ENCODE measurements at places on chromosomes 13 and 19. TPM values are rescaled to one million over a fixed set of nuclear protein-coding genes. Genes with fewer than 3 reads are reported as not detected.
A peak's percentile ranks its signal among the peaks of the same experiment; 100 is the strongest.

DNA sequence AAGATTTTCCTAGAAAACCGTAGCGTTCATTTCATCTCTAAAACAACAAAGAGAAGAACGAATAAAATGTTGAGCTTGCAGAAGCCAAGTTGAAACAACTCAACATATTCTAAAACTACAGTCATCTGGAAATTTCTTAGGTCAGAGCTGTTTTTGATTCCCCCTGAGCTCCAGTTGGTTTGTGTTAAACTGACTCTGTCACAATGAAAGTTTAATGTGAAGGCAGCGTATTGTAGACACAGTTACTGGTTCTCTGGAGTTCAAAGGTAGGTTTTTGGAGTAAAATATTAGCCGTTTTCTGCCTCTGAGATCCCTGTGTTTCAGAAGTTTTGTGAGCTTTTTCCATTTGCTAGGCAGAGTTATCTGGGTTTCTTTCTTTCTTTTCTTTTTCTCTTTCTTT is 2.2 kb downstream of the ARHGEF7 start:
- peak; percentile 57 for DNase-seq

DNA sequence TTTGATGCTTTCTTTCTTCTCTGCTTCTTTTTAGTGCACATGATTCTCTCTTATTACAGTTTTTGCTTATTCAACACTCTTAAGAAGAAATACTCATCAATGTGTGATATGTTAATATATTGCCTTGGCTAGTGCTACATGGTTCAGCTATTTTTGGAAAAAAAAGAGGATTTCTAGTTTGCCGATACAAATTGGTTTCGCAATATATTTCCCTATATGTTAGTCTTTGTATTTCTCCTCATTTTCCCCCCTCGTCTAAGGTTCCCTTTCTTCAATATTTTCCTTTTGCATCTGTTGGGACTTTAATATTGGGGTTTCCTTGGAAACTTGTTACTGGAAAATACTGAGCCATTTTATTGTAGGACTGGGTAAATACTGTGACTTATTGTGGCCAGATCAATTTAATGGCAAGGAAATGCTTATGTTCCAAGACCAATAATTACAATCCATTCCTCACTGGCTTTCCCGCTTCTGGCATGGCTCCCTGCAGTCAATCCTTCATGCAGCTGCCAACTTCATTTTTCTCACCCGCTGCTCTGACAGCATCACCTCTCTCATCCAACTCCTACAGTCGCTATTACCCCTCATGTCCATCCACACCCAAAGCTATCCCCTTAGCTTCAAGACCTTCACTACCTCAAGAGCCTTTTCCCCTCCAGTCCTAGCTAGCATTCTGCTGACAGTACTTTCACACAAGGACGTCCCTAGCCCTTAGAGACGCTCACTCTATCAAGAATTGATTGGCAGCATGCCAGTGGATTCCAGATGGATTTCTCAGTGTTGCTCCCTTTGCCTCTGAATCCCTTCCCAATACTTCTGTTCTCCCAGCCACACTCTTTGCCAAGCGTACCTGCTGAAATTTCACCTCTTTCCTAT is 280.1 kb upstream of the TMTC4 start:
- DNase-seq: no peak

- no peak for DNase-seq
These were observed 21.5 kb downstream of the CPT1C start for GRCh38 chr19:49712397-49712859.

DNA sequence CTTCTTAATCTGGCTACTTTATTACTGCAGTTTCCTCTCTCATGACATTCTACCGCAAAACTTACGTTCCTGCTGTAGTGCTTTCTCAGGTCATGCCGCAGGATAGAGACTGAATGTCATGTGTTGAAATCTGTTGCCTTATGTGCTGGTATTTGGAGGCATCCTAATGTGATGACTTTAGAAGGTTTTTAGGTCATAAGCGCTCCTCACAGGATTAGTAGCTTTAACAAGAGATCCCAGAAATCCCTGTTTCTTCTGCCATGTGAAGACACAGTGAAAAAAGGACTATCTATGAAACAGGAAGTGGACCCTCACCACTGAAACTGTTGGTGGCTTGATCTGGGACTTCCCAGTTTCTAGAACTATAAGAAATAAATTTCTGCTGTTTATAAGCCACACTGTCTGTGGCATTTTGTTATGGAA is 209.3 kb downstream of the LACC1 start:
- DNase-seq: no peak

- no peak for DNase-seq
These were observed 15.4 kb upstream of the FAM216B start for GRCh38 chr13:42766016-42766415.

- no peak for DNase-seq
These were observed 41.4 kb downstream of the COL4A2 start for GRCh38 chr13:110348309-110349105.

DNA sequence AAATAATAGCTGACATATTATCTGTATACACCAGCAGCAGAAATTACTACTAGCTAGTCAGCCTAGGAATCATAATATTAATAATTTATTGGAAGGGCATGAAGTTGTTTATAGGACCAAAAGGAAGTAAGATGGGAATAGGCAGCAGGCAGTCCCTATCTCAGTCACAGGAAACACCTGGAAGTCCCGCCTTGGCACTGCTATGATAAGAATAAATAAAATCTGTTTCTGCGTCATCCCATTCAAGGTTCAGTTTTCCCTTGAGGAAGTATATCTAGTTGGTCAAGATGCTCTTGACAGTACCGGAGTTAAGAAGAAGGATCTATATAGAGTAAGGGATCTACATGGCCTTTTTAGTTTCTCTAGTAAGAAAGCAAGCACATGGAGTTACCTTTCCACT is 830.8 kb downstream of the DIAPH3 start:
- no peak for DNase-seq

DNA sequence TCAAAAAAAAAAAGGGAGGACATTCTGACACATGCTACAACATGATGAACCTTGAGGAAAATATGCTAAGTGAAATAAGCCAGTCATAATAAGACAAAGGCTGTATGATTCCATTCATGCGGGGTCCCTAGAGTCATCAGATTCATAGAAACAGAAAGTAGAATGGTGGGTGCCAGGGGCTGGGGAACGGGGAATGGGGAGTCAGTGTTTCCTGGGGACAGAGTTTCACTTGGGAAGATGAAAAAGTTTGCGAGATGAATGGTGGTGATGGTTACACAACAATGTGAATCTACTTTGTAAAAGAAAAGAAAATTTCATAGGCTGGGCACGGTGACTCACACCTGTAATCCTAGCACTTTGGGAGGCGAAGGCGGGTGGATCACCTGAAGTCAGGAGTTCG is 6.1 kb upstream of the CLEC4G start:
- DNase-seq: no peak

- DNase-seq: no peak
These were observed 578.5 kb upstream of the PCDH20 start for GRCh38 chr13:61994174-61994573.

- DNase-seq: no peak
These were observed 130.8 kb downstream of the KDM4B start for GRCh38 chr19:5099701-5100221.

DNA sequence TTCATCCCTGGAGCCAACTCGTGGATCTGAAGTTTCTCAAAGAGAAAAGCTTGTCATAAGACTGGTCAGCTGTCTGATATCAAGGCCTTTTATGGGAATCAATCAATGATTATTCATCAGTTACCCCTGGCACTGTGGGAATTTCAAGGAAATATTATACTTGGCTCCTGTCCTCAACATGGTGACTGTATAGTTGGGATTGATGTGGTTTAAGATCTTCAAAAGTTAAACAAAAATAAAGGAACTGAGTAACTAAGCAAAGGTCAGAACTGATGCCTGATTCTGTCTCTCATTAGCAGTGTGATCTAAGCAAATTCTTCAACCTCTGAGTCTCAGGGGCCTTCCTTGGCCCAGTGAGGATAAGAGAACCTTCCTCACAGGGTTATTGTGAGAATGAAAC is 22.2 kb upstream of the SERPINE3 start:
- no peak for DNase-seq

- DNase-seq: no peak
These were observed 6.9 kb upstream of the ZNF580 start for GRCh38 chr19:55633861-55634260.

- DNase-seq: no peak
These were observed 44.2 kb downstream of the ZNF536 start for GRCh38 chr19:30416375-30416774.

DNA sequence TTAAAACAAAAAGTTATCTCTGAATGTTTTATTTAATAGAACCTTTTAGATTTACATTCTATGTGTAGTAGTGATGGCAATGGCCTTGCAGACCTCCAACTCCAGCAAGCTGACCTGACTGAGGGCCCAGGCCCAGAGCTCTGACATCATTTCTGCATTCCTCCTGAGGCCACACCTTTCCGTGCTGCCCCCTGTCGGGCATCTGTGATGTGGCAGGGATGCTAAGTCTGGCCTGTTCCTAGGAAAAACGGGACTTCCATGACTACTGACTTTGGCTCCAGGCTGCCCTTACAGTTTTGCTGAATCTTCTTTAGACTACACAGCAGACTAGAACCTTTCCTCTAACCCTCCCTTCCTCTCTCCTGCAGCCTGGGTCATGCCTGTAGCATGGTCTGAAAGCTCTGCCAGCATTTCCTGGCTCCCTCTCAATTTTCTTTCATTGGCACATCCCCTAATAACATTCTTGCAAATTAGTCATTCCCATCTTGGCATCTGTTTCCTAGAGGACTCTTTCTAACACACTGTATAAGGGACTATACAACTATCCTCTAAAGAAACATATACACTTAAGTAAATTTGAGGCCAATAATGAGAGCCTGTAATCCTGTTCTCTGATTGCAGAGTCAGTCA is 249.1 kb downstream of the GPC5 start:
- no peak for DNase-seq

DNA sequence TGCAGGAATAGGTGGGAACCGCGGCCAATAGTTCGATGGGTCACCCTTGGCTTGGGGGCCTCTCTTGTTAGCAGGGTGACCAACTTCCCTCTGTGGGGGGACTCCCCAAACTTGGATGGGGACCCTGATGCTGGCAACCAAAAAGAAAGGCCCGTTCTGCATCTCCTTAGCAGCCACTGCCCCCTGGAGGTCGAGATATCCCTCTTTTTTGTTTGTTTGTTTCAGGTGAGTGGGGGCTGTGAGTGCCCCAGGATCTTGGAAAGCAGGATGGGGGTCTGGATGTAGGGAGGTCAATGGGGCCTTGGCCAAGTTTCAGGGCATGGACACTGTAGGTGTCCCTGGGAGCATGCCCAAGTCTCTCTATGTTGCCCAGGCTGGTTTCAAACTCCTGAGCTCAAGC is 7.7 kb upstream of the CRTC1 start:
- DNase-seq: no peak

DNA sequence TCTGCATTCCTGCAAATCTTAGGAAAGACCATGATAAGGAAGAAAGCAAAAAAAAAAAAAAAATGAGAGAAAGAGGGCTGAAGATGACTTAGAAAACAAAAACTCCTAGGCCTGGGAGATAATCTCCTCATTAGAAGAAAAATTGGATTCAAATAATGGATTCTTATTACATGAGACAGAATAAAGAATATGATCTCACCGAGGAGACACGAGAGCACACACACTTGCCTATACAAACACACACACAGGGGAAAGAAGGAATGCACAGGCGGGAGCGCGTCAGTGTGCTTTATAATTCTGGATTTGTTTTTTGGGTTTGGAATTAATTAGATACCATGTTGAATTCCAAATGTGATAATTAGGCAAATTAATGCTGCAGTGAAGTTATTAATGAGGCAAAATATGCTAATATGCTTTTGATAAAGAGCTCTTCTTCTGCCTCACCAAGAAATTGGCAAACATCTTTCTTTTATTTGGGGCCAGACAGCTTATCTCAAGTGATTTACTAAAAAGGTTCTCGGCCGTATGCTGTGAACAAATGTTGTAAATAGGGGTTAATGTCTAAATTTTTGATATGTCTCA is 36.1 kb upstream of the PCDH8 start:
- DNase-seq: no peak

DNA sequence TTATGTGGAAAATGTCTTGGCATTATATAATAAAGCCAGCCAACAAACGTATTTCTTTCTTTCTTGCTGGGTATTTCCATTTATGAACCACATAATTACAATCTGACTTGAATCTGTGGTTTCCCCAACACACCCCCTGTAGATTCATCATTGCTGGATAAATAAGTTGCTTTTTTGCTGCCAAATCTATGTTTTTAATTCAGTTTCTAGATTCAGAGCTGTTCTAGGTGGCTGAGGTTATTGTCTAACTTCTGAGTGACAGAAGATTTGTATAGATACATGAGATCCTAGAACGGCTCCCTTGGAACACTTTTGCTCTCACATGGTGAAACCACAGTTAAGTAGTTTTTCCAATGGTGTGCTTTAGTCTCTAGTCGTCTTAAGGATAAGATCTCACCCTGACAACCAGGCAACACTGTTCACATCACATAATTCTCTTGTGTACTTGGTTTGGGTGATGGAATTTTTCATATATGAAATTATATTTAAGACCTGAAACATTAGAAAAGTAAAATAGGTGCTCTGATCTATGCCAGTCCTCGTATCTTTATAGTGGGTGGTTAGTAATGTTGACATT is 239.1 kb downstream of the KLF12 start:
- no peak for DNase-seq

DNA sequence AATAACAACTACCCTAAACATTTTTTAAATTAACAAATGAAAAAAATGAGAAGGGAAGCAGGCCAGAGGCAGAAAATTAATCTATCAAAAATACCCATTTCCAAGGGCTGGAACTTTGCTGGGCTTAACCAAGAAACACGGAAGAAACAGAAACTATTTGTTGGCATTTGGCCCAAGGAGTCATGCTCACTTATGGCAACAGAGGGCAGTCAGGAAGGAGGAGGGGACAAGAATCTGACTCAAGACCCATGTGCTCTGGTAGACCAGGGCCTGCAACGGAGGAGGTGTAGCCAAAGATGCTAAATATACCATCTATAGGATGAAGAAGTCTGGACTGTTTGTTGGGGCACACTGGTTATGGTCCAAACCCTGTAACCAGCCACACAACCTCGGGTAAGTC is 496.7 kb downstream of the COG6 start:
- no peak for DNase-seq

DNA sequence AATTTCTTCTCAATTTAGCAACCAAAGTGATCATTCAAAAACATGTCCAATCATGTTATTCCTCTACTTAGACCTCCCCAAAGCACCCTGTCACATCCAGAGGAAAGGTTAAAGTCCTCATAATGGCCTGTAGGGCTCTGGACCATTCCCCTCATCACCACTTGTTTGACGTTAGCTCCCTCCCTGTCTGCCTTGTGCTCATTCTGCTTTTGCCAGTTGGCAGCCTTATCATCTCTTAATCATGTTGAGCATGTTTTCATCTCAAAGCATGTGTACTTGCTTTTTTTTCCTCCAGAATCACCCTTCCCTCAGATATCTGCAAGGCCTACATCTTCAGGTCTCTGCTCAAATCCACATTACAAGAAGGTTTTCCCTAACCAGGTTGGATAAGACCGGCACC is 25.9 kb downstream of the UBAC2 start:
- DNase-seq: no peak

Gene C1QTNF9
- polyA plus RNA-seq: 0.38 TPM

Gene BCAM
- 461 TPM for polyA plus RNA-seq

Gene URAD
- not detected for polyA plus RNA-seq

Gene PCDH9
- 15.3 TPM for polyA plus RNA-seq

Gene PCDH17
- 21.1 TPM for polyA plus RNA-seq

Gene THSD1
- 6.0 TPM for polyA plus RNA-seq

Gene STOML3
- not detected for polyA plus RNA-seq

Gene AMER2
- polyA plus RNA-seq: 0.35 TPM

Gene ZNF829
- 9.7 TPM for polyA plus RNA-seq

Gene TTYH1
- polyA plus RNA-seq: 7.8 TPM

Gene SPIB
- polyA plus RNA-seq: 1.00 TPM

Gene SRRM5
- polyA plus RNA-seq: 1.1 TPM

All from left kidney (tissue), 8 donors.